ENCODE measurements at places on chromosomes 3 and 15.

DNA sequence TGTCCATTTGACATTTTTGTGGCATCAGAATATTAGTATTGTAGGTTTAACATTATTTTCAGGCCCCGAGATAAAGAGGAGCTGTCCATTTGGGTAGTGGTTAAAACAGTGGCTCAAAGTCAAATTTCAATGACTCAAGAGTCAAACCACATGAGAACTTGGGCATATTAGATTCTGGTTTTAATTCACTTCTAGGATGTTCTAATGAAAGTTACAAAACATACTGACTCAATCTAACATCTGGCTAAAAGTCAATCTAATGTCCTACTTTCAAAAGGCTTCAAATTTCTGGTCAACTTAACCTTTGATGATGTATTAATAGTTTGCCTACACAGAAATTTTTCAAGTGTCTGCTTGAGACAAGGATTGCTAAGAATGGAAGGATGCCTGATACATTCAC, 112.4 kb downstream of the ABI3BP start:
- DNase-seq, result no peak

- no peak for DNase-seq
Observed at GRCh38 chr15:51830276-51830806, 888 bp downstream of the TMOD3 start.

DNA sequence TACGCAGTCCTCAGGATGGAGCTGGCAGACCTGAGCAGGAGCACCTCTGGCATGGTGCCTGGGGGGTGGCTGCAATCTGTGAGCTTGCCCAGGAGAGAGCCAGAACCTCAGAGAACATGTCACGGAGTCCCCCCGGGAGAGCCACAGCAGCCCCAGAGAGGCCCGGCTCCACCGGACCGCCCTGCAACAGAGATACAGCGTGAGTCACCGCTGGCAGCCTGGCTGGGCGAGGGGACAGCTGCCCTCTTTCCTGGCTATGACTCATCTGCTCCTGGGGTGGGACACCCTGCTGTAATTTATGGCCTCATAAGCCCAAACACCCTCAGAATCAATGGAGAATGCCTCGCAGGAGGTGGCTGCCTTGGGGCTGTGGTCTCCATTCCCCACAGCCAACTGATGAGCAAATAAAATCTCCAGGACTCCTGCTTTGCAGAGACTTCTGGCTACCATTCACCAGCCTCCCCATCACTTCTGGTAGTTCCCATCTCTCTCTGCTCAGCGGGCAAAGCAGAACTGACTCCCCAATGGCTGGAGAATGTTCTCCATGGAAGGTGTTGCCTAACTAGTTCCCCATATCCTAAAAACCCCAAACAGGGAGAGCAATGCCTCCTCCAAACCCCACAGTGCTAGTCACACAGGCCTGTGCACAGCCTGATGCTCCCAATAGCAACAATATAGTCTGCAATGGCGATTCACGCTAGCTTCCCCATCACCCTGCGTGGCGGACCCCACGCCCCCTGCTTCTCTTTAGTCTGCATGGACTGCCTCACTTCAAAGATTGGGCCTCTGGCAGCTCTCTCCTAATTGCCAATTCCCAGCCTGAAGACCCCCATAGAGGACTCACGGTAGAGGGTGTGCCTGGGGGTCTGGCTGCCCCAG, 21.6 kb downstream of the ACSBG1 start:
- no peak for DNase-seq

- no peak for DNase-seq
Observed at GRCh38 chr3:23501201-23501802, 298.2 kb downstream of the UBE2E2 start.

- no peak for DNase-seq
Observed at GRCh38 chr15:74835312-74835823, 7.6 kb downstream of the ULK3 start.

DNA sequence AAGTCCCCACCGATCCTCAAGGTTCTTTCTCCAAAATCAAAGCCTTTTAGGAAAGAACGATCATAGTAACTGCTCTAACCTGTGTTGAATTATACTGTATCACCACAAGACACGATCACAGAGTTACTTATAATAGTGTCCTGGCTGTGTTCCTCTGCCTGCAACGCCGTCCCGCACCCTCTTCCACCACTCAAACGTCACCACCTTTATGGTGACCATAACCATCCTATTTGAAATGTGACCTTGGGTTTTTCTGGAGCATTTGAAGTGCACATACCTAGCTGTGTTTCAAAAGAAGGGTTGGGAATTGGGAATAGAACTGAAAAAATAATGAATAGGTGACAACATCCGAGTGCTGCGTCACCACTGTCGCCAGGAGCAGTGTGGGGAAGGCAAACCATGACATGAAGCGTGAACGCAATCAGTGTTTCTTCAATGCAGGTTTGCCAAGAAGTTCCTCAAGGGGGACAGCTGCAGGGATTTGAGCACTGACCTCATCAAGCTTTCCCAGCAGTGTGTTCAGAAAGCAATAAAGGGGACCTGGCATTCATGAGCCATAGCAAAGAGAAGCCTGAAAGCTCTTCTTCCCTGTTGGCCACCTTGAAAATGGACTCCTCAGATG, 769 bp upstream of the SELENOS start:
- no peak for DNase-seq

DNA sequence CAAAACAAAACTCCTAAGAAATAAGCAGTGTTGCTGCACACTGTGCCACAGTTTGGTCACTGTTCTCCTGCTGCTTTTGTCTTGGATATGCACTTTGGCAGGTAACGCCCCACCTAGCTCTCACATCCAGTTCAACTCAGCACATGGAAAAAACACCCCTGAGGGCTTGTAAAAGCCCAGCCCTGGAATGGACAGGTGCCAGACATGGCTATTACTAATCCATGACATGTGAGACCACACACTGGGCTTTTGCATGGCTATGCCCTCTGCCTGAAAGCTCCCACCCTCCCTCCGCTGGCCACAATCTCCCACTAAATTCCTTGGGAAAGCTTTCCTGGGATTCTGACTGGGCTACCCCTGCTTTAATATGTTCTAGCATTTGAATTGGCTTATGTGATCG, 24.7 kb upstream of the ZBED2 start:
- no peak for DNase-seq

DNA sequence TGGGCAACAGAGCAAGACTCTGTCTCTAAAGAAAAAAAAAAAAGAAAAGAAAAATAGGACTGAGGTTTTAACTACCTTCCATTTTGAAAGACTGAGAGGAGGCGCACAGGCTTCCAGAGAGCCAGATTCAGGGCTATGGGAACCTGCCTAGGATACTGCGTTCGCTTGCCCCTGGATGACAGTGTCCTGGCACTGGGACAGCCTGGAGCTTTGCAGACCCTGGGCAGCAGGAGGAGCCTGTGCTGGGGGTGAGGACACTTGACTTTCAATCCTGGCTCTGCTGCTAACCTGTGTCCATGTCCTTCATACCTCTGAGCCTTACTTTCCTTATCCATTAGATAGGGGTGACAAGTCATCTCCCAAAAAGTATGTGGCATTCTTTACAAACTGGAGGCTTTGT, 31.2 kb downstream of the CD276 start:
- no peak for DNase-seq

DNA sequence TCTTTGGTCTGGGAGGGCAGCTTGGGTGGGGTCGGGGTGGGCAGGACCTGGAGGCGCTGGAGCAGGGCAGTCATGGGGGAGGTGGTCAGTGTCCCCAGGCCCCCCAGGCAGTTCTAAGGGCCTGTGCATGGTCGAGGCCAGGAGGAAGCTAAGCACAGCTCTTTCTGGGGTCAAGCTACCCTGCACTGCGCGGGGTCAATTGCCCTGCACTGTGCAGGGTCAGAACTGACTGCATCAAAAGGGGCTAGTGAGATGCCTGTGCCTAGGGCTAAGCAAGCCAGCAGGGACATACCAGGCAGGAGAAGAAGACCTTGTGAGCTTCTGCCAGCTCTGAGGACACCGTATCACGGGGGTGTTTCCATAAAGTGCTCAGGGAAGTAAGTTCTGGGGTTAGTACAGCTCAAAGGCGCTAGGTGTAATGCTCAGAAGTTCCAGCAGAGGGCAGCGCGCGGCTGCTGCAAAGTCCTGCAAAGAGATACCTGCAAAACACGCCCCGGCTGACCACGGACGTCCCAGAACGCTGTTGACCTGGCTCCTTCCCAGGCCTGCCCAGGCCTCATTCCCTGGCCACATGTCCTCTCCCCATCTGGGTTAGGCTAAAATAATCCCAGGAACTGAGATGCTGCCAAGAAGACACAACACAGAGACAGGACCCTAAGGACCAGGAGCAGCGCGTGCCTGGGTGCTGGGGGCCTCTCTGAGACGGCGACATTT, 18.8 kb upstream of the IQSEC1 start:
- DNase-seq, result peak; percentile 58

DNA sequence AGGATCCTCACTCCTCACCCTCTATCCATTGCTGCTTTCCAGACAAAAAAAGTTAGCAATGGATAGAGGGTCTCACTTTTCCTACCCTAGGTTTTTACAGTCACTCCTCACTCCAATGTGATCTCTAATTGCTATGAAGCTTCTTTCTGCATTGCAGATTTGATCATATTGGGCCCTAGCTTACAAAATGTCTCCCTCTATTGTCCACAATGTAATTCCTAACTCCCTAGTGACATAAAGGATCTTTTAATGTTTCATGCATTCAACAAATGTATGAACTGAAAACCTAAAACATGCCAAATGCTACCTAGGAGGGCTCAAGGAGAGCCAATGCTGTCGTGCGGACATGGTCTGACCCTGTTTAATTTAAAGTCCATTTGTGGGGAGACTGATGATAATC, 234.8 kb downstream of the CADM2 start:
- no peak for DNase-seq
